Activated CD4-positive, CD25-positive, alpha-beta regulatory T cell treated with anti-CD3 and anti-CD28 coated beads, Interleukin-2, amount 50 U/mL, for 24 hours (primary cell): ENCODE measurements at places on chromosomes 16 and 17.

DNA sequence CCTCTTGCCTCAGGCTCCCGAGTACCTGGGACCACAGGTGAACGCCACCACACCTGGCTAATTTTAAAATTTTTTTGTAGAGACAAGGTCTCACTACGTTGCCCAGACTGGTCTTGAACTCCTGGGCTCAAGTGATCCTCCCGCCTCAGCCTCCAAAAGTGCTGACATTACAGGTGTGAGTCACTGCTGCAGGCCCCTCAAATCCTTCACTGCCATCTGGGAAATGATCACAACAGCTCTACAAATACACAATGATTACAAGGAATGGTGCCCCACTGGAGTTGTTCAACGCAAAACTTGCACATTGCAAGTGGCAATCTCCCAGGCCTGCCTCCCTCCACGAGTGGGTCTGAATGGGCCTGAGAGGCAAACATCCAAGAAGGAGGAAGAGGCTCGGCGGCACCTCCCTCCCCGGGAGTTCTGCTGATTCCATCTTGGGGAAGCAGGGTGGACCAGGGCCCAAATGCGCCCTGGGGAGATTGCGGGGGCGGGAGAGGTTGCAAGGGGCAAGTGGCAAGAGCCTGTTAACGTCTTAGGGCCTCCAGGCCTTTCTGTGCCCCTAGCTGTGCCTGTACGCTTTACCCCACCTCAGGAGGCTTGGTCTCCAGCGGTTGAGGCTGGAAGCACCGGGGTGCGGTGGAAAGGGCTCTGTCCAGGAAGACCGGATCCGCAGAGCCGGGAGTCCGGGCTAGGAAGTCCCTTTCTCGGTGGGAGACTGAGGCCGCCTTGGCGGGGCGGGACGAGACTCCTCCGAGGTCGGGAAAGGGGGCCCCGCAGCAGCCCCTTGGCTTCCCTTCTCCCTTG, 656 bp upstream of the IGFBP4 start:
- no peak for ATAC-seq

- ATAC-seq, result no peak
Measured at GRCh38 chr16:31099860-31100638, 5.5 kb upstream of the VKORC1 start.

- no peak for ATAC-seq
Measured at GRCh38 chr17:80731323-80731722, 186.7 kb downstream of the RPTOR start.

DNA sequence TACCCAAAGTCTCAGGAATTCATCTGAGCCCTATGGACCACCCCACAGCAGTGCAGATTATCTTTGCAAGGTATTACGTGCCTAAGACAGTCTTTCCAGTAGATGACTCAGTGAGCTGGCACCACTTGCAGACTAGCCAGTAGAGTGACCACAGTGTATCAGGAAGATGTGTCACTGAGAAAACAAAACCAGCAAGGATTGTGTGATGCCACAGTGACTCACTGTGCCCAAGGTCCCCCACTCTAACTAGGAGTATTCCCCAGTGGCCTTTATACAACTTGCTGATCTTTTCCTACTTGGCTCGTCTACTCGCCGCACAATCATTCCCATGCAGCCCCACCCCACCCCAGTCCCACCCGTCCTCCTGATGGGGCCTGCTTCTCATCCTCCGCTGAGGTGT, 26.8 kb upstream of the PRKCA start:
- peak; percentile 28 for ATAC-seq

DNA sequence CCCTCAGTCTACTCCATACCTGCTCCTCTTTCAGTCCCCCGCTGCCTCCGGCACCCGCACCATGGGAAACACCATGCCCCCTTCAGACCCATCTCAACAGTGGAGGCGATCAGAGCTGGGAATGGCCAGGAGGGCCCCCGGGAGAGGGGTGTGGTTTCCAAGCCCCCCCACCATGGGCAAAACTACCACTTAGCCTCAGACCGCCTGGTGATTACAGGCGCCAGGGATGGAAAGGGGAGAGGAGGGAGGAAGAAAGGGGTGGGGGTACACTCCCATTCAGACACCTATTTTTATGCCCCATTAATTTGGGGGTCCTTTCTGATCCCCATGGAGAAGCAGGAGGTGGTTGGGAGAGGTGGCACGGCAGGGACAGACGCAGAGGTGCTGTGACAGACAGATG, at the start of gene C17orf114:
Gene C17orf114, minus strand, starts transcription at position 101 of the 400 bp plus-strand sequence.
- no peak for ATAC-seq

GRCh38 chr17:82332669-82333278, 792 bp downstream of the SECTM1 start:
- peak; percentile 49 for ATAC-seq

DNA sequence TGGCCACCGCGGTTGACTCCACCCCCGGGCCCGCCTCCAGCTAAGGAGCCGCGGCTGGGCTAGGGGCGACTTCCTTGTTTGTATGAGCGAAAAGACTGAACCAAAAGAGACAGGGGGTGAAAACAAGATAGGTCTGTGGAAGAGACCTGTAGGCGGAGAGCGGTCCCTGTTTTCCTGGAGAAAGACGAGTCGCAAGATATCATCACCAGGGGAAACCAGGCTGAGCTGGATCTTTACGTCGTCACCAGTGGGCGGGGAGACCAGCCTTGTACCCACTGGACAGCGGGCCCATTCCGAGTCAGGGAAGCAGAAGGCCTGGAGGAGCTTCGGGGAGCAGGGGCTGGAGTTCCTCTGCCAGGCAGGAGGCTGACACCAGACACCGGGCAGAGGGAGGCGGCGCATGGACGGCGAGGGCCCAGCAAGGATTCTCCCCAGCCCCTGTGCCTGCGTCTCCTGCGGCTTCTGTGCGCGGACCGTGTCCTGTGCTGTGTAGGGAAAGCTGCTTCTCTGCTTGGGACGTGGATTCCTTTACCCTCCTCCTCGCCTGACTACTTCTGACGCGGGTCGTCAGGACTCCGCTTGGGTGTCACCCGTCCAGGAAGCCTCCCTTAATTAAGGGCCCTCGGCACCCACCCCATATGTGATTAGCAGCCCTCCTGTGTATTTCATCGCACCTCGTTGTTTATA, 10.3 kb upstream of the ARL4D start:
- ATAC-seq, result peak; percentile 82

DNA sequence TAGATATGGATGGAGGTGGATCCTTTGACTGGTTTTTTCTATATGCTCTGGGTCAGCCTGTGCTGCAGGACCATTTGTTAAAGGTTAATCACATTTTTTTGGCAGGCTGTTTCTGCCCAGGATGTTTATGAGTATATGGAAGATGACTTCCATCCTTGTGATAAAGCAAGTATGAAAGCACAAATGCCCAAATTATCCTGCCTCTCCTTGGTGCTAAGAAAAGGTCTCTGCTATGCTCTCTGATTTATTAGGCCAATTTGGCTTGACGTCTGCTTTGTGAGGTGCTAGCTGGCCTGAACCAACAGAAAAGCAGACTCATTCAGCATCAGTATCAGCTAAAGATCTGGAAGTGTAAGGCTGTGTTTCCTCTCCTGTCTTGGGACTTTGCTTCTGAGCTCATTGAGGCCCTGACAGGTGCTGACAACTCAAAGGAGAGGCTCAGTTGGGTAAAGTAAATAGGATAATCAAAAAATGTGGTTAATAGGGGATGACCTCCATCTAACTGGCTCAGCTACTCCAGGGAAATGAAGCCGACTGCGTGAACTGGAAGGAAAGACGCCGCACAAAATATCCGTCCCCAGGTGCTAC, 15.2 kb downstream of the ANKRD40 start:
- ATAC-seq, result no peak

DNA sequence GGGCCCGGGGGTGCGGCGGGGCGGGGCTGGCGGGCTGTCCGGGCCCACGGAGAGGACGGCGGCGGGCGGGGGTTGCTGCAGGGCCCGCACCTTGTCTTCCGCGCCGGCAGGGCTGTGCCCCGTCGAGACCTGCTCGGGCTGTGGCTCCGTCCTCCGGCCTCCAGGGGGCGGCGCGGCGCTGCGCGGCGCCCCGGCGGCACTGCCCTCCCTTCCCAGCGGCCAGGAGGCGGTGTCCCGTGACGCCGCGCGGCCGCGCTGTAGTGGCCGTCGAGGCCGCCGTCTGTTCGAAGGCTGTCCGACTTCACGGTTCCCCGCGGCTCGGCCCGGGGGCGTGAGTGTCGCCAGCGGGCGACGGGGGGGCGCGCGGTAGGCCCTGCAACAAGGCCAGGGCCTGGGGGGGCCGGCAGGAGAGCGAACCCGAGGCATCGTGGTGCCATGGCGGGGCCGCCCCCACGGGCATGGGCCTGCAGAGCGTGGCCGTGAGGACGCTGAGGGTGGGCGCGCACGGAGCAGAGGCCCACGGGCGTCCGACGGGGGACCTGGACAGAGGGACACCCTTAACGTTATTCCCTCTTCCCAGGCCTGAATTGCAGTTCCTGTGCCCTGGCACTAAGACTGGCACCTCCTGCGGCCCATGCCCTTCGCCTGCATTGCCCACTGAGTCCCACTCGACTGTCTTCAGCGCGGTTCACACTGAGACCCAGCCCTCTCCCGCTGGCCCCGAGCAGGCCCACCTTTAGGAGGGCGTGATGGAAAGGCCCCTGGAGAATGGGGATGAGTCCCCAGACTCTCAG, at the start of gene PLEKHG4:
Gene PLEKHG4, plus strand, starts transcription at position 237 of the 794 bp plus-strand sequence. Its CDS starts 513 bp downstream, at position 750.
- ATAC-seq, result peak; percentile 96

DNA sequence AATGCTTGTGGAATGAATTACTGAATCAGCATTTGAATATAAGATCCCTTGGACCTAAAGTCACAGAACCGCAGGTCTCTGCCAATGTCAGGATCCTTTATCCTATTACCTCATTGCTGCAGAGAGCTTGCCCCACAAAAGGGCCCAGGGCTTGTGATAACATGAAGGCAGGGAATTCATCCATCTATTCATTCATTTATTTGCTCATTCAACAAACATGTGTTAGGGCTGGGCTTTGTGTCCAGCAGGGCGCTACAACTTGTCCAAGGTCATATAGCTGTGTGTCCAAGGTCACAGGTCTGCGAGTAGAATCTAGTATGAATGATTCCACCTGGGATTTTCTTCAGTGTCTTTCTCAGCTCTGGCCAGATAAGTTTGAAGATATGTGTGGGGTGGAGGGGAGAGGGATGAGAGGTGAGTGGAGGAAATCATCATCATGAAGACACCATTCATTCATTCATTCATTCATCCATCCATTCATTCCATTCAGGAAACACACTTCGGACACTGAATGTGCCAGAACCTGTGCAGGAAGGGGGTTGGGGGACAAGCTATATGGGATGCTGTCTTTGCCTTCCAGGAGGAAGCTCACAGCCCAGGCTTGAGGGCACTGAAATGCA, 1.3 kb upstream of the UNC45B start:
- no peak for ATAC-seq

DNA sequence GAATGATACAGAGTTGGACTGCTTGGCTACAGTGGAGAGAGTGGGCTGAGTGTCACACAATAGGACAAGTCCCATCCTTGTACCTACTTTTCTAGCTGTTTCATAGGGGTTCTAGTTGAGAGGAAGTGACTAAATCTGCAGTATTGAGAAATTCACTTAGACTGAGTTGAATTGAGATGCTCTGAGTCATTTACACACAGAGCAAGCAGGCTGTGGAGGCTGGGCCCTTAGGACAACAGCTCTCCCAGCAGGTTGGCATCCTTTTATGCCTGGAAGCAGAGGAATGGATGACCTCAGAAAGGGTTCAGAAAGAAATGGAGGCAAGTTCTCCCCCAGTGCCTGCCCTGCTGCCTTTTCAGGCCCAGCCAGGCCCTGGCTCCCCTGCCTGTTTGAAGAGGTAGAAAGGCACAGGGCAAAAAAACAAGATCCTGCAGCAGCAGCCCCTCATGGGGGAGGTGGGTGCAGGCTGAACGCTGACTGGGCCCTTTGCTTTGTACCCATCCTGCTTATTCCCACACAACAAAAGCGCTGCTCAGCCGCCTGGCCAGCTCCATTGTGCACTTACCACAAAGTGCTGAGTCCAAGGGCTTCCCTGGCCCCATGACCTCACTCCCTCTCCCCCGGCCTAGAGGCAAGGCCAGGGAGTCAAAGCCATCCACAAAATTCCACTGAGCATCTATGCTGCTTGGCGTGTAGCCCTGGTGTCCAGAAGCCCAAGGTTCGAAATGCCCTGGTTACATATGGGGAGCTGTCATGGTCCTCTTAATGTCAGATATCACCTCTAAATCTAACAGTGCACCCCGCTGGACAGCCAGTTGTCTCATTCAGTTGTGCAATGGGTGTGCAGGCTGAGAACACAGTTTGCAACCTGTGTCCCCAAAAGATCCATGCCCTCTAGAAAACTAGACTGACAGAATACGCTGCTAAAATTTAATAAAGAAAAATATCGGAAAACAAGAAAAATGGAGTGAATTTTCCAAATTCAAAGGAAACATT, 5.4 kb upstream of the CRYBA1 start:
- peak; percentile 92 for ATAC-seq

DNA sequence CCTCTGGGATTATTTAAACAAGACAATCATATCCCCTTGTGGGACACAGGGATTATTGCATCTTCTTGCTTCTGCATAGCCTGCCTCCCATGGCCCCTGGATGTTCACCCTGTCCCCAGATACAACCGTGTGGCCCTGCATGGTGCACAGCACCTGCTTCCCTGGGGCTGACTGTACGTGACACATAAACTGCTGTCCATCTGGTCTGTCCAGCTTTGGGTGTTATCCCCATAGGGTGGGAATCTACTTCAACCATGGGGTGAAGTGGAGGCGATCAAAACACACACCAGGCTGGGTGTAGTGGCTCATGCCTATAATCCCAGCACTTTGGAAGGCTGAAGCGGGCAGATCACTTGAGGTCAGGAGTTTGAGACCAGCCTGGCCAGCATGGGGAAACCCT, 138.8 kb downstream of the XYLT1 start:
- no peak for ATAC-seq

DNA sequence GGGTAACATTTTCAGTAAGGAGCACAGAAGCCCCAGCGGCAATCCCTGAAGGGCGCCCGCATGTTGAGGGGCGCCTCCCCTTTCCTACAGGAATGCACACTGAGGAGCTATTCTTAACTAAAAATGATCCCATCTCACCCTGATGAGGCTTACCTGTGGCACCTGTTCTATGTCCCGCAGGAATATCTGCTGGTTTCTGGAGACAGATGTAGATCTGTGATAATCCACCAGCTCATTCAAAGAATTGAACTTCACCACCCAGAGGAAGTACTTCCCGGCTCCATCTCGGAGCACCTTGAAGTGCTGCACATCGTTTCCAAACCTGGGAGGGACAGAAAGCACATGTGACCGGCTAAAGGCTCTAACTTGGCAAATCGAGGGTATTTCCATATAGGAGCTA, 32.3 kb upstream of the SLC25A19 start:
- ATAC-seq, result no peak

GRCh38 chr17:3879591-3880417, 13.0 kb downstream of the CAMKK1 start:
- no peak for ATAC-seq

- no peak for ATAC-seq
Measured at GRCh38 chr17:79667121-79667715, 56.4 kb upstream of the RBFOX3 start.

GRCh38 chr17:10773391-10773790, 30.5 kb downstream of the TMEM238L start:
- no peak for ATAC-seq

DNA sequence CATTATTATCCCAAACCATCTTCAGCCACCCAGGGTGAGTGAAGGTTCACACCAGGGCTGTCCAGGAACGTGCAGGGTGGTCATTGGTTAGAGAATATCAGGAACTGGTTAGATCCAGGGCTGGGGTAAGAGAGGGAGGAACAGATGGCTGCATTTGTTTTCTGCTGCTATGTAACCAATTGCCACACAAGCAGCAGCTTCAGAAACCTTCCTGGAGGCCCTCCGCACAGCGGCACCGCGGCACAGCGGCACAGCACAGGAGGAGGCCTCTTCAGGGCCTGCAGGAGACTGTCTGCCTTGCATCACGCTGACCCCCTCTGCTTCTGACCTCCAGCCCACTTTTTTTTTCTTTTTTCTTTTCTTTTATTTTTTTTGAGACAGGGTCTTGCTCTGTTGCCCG, 86.1 kb downstream of the KCNJ12 start:
- ATAC-seq, result no peak

GRCh38 chr17:31387438-31387837, 4.0 kb upstream of the RAB11FIP4 start:
- no peak for ATAC-seq
